ENCODE measurements at places on chromosomes 13 and 19.
A peak's percentile ranks its signal among the peaks of the same experiment; 100 is the strongest.

DNA sequence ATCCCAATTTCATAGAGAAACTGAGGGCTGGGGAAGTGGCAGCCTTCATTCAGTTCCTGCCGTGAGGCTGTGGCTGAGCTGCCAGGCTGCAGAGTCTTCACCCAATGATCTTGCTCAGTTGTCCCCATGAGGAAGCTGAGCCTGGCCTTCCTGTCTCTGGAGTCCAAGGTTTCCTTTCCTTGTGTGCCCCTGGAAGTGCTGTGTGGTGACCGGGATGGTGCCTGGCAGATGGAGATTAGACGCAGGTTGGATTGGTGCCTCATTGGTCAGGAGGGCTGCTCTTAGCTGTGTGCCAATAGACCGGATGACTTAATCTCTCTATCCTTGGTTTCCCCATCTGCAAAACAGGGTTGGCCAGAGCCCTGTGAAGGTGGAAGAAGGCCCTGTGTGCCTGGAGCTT is 24.6 kb downstream of the DNM2 start:
- DNase-seq = no peak

- DNase-seq = no peak
Measured at GRCh38 chr19:3760871-3761361, 576 bp downstream of the APBA3 start.

DNA sequence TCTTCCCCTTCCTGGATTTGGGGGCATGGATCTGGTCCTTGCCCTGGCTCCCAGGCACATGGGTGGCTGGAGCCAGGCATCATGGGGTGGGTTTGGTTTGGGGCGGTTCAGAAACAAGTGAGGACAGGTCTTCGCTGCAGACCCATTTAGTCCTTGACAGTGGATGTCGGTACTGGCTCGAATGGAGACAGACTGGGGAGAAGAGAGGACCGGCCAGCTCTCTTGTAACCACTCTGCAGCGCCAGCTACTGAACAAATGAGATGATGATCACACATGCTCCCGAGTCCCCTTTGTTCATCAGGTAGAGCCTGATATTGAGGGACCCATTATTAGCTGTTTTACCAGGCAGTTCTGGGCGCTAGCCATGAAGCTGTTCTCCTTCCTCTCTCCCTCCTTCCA is 64.5 kb downstream of the CHST8 start:
- no peak for DNase-seq

GRCh38 chr19:35844482-35845214 is 7.7 kb downstream of the NPHS1 start:
- no peak for DNase-seq

DNA sequence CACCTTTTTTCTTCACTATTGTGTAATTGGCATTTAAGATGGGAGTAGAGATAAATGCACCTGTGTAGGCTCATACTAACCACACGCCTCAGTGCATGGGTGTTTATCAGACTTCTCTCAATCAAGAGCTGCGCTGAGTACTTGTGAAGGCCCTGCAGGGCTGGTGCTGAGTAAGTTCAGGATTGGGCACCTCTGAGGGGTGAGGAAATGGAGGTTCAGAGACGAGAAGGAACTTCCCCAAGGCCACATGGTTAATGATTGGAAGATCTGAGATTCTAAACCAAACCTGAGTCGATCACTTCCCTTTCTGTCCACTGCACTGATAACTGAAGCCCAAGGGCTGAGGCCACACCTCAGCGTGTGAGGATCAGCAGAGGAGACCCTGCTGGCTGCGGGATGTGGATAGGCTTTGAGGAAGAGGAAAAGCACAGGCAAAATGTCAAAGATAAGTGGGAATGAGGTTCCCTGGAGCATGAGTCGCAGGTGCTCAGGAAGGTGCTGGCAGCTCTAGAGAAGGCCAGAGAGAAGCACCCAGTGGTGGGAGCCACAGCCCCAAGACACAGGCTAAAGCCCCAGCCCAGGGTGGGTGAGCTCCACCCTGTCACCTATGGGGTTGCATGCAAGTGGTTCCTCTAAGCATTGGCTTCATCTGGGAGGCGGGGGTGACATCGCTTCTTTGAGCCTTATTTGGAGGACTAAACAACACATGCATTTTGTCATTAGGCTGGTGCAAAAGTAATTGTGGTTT is 32.3 kb upstream of the GJB6 start:
- DNase-seq = no peak

GRCh38 chr19:44682807-44683206 is 11.5 kb downstream of the CEACAM19 start:
- DNase-seq = no peak

DNA sequence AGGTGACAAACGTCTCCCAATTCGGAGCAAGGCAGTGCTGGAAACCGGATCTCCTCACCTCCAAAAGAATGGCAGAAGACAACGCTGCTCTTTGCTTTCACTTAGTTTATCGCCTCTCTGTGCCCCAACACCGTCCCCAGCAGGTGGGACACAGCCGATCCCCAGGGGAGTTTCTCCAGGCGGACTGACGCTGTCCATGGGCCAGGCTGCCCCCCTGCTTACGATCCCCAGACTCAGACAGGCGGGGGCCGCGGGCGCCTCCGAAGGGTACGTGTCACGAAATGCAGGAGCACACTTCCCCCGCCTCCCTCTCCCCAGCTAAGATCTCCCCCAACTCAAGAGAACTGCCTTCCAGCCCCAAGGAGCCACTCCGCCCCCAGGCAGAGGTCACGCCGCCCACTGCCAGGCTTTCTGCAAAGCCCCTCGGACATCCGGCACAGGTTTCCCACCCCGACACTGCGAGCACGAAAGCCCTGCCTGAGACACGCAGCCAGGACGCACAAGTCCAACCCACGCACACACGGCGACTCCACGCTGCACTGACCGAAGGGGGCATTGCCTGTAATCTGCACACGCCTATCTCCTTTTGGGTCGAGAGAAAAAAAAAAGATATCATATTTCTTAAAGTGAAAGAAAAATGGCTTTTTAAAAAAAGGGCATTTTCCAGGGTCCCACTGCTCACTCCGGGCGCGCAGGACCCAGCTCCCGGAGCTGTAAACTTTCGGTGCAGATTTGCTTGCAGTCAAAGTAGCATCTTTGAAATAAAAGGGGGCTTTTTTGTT is 2.0 kb downstream of the SPRY2 start:
- DNase-seq = peak; percentile 75

- no peak for DNase-seq
Measured at GRCh38 chr19:6886277-6886897, 992 bp upstream of the ADGRE1 start.

DNA sequence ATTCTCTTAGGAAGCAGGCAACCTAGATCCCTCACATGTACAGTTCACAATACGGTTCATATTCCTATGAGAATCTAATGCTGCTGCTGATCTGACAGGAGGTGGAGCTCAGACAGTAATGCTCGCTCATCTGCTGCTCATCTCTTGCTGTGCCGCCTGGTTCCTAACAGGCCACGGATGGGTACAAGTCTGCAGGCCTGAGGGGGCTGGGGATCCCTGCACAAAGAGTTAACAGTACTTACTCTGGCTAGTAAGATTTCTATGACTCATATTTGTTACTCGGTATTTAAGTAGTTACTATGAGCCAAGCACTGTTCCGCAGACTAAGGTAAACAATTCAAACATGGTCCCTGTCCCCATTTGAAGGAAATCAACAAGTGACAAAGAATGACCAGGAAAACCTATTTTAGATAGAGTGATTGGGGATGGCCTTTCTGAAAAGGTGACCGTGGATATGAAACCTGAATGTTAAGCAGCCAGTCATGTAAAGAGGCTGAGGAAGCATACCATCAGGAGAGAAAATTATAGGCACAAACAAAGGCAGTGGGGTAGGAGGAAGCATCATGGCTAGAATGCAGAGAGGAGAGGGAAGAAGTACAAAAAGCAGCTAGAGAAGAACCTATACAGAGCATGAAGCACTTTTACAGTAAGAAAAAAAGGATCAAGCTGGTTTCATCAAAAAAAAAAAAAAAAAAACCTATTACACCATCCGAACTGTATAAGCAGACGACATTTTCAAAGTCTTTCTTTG is 20.6 kb upstream of the WBP4 start:
- DNase-seq = no peak

DNA sequence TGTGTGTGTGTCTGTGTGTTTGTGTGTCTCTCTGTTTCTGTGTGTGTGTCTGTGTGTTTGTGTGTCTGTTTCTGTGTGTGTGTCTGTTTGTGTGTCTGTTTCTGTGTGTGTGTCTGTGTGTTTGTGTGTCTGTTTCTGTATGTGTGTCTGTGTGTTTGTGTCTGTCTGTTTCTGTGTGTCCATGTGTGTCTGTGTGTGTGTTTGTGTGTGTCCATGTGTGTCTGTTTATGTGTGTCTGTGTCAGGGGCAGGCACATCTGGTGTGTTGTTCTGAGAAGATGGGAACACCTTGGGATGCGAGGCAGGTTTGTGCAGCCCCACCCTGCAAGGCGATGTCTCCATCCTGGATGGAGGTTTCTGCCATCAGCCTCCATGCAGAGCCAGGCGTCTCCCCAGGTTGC is 275.8 kb upstream of the SOX1 start:
- no peak for DNase-seq

GRCh38 chr13:101026736-101027398 is 352.3 kb upstream of the TMTC4 start:
- DNase-seq = no peak

DNA sequence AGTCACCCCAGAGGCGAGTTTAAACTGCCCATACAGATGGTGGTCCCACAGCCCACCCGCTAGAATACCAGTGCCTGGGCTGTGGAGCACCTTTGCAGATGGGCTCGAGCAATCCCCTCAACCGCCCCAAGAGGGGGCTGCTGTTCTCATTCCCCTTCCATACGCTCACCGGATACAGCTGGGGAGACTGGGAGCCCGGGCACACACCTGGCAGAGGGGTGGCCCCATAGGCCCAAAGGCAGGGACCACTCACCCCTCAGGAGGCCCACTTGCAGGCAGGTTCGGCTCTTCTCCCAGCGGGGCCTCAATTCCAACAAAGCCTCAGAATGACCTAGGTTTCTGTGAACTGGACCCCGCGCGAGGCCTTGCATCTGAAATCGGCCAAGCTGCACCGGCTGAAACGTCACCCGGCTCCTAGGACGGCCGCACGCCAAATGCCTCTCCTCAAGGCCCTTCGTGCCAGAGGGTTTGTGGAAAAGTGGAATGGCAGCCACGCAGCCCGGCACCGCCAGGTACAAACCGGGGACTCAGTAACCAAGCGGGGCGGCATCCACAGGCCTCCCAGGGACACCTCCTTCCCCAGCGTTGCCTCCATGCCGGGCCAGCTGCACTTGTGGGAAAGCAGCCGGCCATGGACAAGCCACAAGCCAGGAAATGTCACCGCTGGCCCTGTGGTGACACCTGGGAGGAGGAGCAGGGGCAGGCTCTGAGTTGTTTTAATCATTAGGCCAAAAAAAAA is 18.7 kb downstream of the MLLT1 start:
- no peak for DNase-seq

- DNase-seq = no peak
Measured at GRCh38 chr19:55212447-55212846, 3.1 kb upstream of the PTPRH start.

DNA sequence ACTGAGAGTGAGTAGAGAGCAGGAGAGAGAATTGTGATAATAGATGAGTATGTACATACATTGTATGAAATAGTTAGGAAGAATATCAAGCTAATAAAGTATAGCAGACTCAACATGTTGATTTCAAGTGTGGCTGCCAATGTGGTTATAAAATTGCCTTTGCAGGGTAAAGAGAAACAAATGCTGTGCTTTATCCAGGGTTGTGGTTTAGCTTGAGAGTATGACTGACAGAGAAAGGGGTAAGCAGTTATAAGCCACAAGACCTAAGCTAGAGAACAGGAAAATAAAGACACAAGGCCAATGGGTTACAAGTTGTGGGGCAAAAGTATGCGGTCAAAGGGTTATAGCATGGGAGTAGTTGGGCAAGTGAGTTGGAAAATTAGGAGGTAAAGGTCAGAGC is 1217.5 kb downstream of the DIAPH3 start:
- DNase-seq = no peak

DNA sequence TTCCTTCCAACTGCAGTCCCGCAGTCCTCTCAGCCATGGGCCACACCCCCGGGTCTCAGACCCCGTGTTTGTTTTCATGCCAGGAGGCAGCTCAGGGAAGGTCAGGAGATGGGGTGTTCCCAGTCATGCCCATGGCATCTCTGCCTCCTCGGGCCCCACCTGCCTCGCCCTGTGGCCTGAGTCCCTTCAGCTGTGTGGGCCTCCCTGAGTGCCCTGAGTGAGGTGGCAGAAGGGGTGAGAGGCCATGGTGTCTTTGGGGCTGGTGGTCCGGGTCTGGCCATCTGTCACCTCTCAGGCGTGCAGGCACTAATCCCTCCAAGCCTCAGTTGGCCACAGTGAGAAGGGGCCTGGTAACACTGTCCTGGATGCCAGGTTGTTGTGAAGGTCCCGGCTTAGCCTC is 10.9 kb upstream of the KDM4B start:
- DNase-seq = no peak
